NCI-H510A (cell line): ENCODE measurements at places on chromosomes 6 and 20.
A peak's percentile ranks its signal among the peaks of the same experiment; 100 is the strongest.

- DNase-seq = no peak
These were observed 360.7 kb upstream of the FLRT3 start for GRCh38 chr20:14698125-14698524.

DNA sequence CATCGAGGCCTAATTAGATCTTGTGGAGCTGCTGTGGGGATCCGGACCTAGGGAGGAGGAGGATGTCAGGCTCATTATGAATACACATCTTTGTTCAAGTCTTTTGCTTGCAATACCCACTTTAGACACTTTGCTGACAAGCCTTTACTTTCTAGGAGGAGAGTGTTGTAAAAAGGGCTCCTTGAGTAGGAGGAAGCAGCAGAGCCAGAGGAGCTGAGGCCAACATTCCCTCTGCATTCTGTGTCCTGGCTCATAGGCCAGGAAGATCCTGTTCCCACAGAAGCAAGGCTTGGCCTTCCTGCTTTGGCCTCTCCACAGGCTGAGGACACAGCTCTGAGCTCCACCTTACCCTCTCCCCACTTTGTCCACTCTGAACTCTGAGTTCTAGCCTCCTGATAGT is 67.1 kb downstream of the TPD52L1 start:
- DNase-seq = no peak

DNA sequence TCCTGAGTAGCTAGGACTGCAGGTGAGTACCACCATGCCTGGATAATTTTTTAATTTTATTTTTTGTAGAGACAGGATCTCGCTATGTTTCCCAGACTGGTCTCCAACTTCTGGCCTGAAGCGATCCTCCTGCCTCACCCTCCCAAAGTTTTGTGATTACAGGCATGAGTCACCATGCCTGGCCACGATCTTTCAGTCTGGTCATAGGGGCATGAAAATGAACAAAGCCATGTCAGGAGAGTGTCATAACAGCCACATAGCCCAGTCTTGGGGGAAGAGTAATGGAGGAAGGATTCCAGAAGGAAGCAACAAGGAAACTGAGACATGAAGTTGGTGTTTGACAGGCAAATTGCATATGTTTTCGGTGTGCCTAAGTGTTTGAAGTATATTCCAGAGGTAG is 17.0 kb upstream of the SNX3 start:
- no peak for DNase-seq

DNA sequence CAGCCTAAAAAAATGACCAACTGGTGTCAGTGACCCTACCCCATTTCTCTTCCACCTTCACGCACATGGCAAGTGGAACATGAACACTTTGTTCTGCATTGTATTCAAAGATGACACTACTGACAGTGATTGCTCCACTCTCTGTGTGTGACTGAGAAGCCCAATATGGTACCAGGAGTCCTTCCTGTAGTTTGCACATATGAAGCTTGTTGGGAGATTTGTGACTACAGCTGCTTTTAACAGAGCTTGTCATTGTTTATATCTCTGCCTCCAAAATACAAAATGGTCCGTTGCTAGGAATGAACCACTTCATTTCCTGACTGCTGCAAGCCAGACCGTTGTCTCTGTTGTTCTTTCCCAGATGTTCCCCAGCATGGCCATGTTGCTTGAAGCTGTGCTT is 140.3 kb upstream of the TCF21 start:
- DNase-seq = no peak

- DNase-seq = no peak
These were observed 302.6 kb upstream of the NRSN1 start for GRCh38 chr6:23823421-23823820.

GRCh38 chr6:53924821-53925422 is 130.1 kb downstream of the LRRC1 start:
- peak; percentile 28 for DNase-seq

DNA sequence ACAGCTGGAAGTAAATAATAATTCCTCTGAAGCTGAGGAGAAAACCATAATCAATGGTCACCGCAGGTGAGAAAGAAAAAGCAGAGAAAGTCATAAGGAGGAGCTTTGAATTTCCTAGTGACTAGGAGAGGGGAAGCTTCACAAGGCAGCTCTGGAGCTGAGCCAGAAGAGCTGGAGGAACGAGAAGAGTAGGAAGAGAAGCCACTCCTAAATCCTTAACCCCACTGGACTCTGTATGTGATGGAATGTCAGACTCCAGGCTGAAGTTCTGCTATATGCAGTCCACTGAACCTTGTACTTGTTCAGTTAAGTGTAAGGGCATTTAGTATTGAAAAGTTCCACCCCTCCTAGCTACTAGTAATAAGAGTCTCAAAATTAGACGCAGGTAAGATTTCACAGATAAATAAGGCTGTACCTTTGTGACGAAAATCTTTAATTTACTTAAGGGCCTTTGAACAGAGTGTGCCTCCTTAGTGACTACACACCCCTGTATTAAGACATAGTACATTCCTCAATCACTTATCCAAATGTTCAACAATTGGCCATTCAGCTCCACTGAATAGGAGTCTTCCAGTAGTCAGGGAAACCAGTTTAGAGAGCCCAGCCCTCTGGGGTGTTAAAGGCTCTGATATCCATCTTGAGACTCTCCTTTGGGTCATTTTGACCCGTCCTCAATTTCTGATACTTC is 71.4 kb upstream of the UFL1 start:
- no peak for DNase-seq

GRCh38 chr6:18412644-18413043 is 25.5 kb downstream of the RNF144B start:
- no peak for DNase-seq

DNA sequence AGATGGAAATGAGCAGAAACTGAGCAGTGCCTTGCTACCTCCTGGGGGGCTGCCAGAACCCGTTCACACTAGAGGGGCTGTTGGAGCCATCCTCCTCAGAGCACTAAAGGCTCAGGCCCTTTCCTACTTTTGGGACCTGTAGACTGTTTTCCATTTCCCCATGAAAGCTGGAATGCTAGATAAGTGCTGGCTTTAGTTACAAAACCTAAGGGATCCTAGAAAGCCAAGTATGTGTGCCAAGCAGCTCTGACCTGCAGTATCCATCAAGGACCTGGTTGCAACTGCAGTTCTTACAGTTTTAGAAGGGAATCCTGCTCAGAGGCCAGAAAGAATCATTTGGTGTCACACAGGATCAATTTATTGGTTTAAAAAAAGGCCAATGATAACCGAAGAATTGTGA is 176.7 kb upstream of the COL21A1 start:
- DNase-seq = no peak

- DNase-seq = no peak
These were observed 135.6 kb upstream of the RUNX2 start for GRCh38 chr6:45192556-45192955.

DNA sequence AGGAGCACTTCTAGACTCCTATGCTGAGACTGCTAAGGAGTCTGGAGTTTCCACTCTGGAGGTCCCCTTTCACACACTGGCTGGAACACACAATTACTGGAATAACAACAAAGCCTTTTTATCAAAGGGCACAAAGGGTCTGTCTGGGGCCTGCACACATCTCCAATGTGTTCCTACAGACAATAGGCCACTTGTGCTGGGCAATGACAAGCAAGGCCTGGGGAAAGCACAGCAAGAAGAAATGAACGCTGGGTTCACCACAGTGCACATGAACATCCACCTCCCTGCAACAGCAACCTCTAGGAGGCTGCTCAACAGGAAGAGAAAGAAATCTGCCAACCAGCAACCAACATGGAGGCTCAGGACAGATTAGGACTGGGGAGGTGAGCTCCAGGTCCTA is 43.9 kb downstream of the TRPC4AP start:
- no peak for DNase-seq

DNA sequence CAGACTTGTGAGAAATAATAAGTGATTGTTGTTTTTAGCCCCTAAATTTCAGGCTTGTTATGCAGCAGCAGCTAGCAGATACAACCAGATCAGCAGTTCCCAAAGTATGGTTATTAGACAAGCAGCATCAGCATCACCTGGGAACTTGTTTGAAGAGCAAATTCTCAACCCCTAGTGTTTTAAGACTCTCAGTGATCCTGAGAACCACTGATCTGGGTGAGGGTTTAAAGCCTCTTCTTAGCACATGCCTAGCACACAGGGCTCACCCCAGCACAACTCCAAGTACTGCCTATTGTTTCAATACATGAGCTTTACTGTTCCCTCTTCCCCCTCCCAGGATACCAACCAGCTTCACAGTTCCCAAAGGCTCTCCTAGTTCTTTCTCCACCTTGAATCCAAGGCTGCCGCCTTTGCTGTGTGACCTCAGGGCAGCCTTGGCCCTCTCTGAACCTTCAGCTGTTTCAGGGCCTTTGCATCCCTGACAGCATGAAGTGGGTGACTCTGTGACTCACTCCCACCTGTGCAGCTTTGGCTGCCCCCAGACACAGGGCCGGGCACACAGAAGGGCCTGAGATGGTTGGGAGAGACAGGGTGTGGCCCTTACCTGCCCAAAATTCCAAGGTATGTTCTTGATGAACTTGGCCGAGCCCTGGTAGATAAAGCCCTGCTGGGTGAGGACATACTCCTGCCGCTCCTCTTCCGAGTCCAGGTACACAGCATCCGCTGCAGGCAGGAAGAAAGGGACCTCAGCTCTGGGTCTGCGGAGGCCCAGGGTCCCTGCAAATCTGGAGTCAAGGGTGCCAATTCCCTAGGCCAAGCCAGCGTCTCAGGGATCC is 14.5 kb downstream of the TGM2 start:
- DNase-seq = no peak

DNA sequence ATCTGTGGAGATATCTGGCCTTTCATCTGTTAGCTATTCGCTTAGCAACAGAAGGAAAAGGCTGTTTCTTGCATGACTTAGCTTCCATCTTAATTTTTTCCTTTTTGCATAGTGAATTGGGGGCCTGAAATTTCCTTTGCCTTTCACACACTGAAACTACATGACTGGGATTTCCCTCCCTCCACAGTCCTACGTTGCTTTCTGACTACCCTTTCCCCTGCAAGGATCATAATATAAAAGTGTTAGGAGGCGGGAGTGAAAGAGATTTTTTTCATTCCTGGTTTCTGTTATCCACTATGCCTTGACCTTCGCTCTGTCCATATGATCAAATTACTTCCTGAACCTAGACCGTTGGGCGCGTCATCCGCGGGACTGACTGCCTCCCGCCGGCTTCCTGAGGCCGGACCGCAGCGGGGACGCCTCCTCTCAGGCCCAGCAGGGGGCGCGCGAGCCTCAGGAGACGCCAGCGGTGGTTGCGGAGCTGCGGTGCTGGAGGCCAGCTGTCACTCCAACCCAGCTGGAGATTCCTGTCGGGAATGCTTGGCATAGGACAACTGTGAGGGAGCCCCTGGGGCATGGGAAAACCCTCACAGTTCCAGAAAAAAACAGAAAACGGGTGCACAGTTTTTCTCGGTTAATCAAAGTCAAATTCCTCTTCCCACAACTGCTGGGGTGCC is 55.6 kb downstream of the MEP1A start:
- peak; percentile 74 for DNase-seq

- DNase-seq = no peak
These were observed 197.7 kb downstream of the FAXC start for GRCh38 chr6:99151634-99152346.

- no peak for DNase-seq
These were observed 26.1 kb downstream of the FAM184A start for GRCh38 chr6:119052292-119052889.

GRCh38 chr20:741620-742019 is 26.7 kb downstream of the SLC52A3 start:
- no peak for DNase-seq

DNA sequence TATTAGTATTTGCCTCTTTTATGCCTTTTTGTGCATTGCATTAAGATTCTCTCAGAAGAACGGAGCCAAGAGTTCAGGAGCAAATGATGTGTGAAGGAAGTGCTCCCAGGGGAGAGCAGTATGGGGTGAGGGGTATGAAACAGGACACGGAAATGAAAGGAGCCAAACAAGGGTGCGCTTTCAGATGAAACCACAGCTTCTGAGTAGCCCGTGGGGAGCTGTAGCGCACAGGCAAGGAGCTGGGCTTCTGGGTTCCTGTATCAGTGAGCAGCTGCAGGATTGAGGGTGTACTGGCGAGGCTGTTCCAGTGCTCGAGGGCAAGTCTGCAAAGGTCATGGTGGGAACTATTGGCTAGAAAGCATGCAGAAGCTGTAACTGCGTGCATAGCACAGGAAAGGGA is 25.4 kb downstream of the ANKEF1 start:
- no peak for DNase-seq

DNA sequence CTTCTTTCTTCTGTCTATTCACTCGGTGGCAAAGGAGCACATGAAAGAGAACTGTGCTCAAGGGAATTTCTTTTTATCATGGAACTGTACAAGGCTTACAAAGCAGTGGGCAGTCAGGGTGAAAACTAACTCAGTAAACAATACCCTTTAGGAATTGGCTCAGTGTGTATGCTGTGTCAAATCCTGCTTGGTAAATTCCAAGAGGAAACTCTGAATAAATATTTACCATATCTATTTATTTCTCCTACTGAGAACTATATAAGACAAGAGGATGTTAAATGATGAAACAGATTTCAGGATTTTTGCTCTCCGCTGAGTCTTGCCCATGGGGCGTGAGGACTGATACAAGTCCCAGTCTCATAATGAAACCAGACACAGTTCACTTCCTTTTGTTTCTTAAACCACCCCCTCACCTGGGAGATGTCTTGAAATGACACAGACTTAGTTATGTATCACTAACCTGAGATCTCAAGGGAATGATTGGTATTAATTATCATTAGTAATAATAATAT is 188.8 kb downstream of the BACH2 start:
- DNase-seq = no peak

DNA sequence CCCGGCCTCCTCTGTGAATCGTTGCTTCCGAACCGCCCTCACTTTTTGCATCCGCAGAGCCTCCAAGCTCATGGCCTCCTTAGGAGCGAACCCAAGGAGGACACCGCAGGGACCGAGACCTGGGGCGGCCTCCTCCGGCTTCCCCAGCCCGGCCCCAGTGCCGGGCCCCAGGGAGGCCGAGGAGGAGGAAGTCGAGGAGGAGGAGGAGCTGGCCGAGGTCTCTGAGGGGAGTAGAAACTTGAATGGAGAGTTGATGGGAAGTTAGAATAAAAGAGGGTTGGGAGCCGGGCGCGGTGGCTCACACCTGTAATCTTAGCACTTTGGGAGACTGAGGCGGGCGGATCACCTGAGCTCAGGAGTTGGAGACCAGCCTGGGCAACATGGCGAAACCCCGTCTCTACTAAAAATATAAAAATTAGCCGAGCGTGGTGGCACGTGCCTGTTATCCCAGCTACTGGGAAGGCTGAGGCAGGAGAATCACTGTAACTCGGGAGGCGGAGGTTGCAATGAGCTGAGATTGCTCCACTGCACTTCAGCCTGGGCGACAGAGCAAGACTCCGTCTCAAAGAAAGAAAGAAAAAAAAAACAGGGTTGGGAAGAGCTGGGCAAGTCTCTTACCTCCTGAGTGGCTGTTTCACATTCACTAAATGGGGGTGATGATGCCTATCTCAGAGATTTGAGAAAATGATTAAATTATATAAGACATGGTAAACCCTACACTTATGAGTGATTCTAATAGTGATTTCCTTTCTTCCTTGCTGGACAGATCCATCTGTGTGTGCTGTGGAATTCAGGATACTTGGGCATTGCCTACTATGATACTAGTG is 805 bp downstream of the MSH5 start:
- DNase-seq = no peak

- no peak for DNase-seq
These were observed 89.9 kb downstream of the GPR6 start for GRCh38 chr6:110067837-110068591.
